Epithelial cell of proximal tubule (primary cell): ENCODE measurements at places on chromosomes 12 and 14.

DNA sequence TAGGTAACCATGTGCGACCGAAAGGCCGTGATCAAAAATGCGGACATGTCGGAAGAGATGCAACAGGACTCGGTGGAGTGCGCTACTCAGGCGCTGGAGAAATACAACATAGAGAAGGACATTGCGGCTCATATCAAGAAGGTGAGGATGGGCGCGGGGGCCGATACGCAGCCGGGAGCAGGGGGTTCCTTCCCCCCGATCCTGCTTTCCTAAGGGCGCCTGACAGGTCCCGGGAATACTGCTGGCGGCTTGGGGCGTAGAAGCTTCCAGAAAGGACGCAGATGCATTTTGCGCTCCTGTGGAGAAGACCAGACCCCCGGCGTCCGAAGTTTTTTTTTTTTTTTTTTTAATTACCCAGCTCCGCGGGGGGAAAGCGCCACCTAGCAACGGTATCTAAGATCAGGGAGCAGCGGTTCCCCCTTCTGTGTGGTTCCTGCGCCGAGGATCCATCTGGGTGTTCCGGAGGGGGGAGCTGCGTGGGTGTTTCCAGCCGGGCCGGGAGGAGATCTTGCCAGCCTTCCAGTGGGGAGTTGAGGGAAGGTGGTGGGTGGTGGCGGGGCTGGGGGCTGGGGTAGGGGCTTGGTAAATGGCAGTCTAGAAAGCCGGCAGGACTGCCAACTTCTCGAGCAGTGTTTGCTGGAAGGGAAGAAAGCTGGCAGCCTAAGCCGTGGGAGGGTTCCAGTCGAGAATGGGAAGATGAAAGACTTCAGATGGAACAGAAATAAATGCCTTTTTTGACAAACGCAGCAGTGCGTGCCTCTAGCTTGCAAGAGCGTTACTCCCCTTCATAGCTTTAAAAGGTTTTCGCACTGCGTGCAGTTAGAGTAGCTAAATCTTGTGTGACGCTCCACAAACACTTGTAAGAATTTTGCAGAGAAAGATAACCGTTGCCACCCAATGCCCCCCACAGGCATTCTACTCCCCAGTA lies 764 bp downstream of the DYNLL1 start:
- DNase-seq, result no peak

- no peak for DNase-seq
Measured at GRCh38 chr12:103783744-103784664, 57.0 kb downstream of the NT5DC3 start.

DNA sequence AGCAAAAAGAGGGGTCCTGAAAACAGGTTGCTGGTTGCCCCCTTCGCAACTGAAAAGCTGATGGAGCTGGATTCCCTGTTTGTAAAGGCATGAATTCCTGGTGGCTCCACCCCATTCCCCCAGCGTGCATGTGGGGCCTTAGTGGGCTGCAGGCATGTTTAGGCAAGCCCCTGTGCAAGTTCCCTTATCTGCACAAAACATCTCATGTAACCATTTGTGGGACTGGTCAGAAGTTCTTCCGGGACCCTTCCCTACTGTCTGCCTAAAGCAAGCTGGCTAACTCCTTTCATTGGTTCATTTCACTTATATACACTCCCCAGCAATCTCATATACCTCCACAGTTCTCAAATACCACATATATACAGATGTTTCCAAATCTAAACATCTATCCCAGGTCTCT lies 24.0 kb upstream of the HIGD1C start:
- DNase-seq, result no peak

GRCh38 chr14:91956616-91957015 lies 9.1 kb upstream of the FBLN5 start:
- no peak for DNase-seq

DNA sequence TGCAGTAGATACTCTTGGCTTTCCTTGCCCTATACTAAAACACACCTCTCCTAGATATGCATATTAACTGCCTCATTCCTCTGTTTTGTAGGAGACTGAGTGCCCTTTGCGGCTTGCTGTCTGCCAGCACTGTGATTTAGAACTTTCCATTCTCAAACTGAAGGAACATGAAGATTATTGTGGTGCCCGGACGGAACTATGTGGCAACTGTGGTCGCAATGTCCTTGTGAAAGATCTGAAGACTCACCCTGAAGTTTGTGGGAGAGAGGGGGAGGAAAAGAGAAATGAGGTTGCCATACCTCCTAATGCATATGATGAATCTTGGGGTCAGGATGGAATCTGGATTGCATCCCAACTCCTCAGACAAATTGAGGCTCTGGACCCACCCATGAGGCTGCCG lies 15.4 kb downstream of the TRAFD1 start:
- DNase-seq, result no peak

- no peak for DNase-seq
Measured at GRCh38 chr14:55353686-55354467, 57.8 kb downstream of the ATG14 start.

GRCh38 chr14:50688875-50689274 lies 20.8 kb upstream of the SAV1 start:
- DNase-seq, result no peak

DNA sequence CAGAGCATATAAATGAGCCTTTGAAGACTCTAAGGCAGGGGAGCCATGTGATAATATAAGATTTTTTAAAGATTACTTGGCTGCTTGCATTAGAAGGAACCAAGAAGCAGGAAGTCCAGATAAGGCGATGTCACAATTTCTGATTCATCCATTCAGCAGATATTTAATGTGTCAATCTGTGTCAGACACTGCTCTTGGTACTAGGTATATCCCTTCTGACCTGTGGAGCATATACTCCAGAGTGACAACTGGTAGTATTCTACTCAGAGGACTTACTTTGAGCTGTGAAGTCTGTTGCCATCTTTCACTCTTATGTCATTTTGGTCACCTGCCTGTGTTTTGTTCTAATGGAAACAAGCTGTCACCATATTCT lies 10.7 kb downstream of the EID3 start:
- no peak for DNase-seq

DNA sequence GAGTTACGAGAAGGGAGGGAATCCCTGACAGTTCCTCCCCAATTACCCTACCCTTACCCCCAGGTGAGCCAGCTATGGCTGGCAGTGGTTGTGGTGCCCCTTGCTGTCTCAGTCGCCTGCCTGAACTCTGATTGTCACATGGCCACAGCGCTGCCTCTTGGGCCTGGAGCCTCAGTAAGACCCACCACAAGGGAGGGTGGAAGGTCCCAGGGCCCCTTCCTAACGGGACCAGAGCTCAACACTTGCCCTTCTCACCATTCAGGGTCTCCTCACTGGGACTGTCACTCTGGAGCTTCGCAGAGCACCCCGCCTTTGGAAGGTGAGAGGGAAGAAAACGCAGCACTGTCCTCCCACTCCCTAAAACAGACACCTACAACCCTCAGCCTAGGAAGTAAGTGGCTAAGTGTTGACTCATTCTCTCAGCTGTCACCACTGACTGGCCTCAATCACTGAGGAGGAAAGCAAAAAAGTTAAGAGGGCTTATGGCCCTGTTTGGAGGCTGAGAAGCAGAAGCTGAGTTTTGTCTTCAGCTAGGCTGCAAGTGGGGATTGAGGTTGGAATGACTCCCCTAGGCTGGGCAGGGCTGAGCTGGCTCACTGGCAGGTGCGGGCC lies 1.0 kb downstream of the TMEM253 start:
- no peak for DNase-seq

DNA sequence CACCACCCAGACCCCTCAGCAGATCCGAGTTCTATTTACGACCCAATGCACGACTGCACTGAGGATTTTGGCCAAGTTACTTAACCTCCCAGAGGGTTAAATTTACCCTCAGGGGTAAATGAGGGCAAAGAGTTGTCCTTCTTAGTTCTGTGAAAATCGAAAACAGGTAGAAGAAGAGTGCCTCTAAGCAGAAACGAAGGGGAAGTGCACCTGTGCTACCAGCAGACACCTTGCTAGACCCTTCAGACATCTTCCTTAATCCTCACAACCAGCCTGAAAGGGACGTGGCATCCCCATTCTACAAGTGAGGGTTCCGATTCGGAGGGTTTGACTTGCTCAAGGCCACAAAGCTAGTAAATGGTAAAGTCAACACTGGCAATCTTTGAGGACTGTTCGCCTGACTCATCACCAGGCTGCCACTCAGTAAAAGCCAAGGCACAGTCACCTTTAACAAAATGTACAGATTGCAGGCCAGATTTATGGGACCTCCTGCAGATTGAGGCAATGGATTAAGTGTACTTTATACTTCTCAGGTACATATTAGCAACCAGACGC lies 1.6 kb downstream of the GSG1 start:
- no peak for DNase-seq

DNA sequence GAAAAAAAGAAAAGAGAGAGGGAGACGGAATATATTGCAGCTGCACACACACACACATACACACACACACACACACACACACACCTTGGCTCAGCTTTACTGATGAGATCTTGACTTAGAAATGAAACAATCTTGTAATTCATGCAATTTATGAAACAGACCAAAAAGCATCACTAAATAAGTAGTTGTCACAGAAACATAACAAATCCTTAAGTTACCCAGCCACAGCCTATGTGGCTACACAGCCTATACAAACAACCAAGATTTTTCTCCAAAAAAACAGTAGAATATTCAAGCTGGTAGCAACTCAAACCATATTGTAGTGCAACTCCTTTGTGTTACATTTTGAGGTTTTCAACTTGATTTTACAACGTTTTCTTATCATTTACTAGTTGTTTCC lies 37.9 kb upstream of the GNG2 start:
- DNase-seq, result no peak

DNA sequence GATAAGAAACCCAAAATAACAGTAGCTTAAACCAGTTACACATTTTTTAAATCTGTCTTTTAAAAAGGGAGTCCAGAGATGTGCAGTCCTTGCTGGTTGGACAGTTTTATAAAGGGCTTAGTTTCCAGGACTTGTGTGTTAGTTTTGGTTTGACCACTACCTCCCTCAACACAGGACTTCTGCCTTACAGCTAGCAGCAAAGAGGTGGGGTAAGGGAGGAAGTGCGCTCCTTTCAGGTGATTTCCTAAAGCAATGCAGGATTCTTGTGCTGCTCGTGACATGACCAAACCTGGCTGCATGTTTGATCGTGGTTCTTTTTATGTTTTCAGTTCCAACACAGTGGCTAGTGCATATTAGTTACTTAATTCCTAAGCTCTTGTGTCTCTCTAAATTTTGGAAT lies 266.2 kb downstream of the TMTC2 start:
- no peak for DNase-seq

- DNase-seq, result no peak
Measured at GRCh38 chr12:124721501-124722162, 142.0 kb downstream of the SCARB1 start.
